ENCODE measurements at places on chromosomes 5 and 9.

DNA sequence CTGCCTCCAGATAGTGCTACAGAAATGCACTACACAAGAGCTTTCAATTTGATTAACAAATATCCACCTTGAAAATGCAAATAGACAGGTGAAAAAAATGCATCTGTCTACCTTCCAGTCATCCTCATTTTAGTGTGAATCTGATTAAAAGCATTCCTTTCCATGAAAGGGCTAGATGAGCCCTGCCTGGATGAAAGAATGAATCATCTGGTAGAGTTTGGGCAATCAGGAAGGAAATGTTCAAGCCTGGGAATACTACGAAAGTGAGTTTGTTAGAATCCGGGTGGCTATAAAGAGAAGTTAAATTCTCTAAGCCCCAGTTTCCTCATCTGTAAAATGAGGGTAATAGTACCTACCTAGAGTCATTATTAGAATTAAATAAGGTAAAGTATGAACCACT lies 142.6 kb downstream of the FAM114A2 start:
- DNase-seq: no peak

DNA sequence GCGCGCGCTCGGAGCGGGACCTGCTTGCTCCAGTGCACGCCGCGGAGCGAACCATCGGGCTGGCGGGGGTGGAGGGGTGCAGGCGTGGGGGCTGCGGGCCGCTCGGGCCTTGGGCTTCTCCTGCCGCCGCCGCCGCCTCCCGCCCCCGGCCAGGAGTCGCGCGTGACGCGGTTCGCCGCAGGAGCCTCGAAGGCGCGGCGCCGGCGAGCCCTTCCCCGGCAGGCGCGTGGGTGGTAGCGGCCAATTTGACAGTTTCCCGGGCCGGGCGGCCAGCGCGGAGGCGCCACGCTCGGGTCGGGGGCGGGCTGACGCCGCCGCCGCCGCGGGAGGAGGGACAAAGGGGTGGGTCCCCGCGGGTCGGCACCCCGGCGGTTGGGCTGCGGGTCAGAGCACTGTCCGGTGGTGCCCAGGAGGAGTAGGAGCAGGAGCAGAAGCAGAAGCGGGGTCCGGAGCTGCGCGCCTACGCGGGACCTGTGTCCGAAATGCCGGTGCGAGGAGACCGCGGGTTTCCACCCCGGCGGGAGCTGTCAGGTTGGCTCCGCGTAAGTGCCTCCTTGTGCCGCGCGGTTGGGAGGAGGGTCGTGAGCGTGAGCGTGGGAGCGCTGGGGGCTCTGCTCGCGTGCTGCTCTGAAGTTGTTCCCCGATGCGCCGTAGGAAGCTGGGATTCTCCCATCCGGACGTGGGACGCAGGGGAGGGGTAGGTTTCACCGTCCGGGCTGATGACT lies at the start of gene TJP2:
Gene TJP2 (plus strand): TSS at position 387 of the 725 bp plus-strand sequence. CDS start 96 bp downstream, at position 483.
- peak; percentile 54 for DNase-seq

- DNase-seq: no peak
Measured at GRCh38 chr9:106976772-106977171, 113.8 kb downstream of the ZNF462 start.

GRCh38 chr5:141623186-141623585 lies 4.4 kb upstream of the DIAPH1 start:
- no peak for DNase-seq

GRCh38 chr5:165607026-165607425 lies 2101.6 kb downstream of the MAT2B start:
- DNase-seq: no peak

DNA sequence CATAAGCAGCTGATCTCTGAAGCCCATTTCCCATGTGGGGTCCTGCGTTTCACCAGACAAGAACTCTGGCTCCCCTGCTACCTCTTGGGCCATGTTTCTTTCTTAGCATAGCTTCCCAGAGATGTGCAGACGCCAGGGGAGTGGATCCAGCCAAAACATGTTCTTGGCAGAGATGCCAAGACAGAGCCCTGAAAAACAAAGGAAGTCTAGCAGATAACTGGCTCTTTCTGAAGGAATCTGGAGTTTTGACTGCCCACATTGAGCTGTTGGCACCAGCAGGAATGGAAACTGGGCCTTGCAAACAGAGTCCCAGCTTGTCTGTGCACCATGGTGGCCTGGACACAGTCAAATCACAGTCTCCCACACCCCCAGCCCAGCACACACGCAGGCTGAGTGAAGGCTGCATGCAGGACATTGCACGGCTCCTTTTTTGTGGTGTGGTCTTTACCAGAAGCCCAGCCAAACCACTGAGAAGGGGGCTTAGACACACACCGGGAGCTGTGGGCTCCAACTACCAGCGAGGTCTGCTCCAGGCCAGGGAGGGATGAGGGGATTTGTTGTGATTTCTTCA lies 114.7 kb downstream of the SNX18 start:
- DNase-seq: no peak

GRCh38 chr5:91296674-91297143 lies 86.4 kb downstream of the ARRDC3 start:
- DNase-seq: no peak

GRCh38 chr5:165209101-165209727 lies 1703.8 kb downstream of the MAT2B start:
- DNase-seq: peak; percentile 36

DNA sequence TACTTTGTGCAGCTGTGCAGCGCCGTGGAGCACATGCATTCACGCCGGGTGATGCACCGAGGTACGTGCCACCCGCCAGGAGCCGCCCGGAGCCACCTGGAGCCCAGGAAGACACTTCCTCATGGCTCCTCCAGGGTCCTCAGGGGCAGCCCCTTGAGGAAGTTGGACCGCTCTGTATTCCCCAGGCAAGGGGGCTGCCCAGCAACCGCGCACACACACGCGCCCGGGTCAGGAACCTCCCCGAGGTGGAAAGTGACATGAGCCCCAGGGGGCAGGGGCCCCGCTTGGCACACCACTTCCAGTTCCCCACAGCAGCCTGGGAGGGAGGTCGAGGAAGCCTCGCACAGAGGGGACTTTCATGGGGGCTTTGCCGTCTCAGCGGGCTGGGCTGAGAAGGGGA lies 68.6 kb downstream of the NEK6 start:
- DNase-seq: no peak

DNA sequence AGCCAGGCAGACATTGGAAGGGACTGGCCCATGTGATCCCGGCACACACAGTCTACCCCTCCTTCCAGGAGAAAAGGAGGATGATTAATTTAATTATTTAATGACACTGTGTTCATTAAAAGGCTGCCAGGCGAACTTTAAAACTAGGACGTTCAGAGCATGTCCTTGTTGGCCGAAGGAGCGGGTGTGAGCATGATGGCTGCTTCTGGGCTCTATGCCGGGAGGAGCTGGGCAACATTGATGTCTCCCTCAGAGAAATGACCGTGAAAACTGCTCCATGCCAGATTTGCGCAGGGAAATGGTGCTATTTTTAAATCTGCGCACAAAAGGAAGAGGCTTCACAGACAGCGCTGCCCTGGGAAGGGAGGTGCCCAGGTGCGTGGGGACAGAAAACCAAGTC lies 284.9 kb upstream of the IRX4 start:
- no peak for DNase-seq

DNA sequence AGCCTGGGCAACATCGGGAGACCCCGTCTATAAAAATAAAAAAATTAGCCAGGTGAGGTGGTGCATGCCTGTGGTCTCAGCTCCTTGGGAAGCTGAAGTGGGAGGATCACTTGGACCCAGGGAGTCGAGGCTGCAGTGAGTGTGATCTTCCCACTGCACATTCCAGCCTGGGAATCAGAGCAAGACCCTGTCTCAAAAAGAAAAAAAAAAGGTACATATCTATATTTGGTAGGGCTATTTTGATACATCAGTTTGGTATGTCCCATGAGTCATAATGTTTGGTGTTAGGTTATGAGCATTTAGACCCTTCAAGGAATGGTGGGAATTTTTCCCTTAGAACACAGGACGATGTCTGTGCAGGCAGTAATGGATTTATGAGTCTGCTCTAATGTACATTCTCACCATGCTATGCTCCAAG lies 55.3 kb upstream of the POU4F3 start:
- no peak for DNase-seq

GRCh38 chr5:45376417-45376816 lies 319.8 kb downstream of the HCN1 start:
- no peak for DNase-seq

Data from neuronal stem cell (in vitro differentiated cells).